Central memory CD4-positive, alpha-beta T cell (primary cell): ENCODE measurements at places on chromosomes 1 and 21.

- DNase-seq, result no peak
These were observed 132.9 kb upstream of the ERG start for GRCh38 chr21:38631206-38631605.

DNA sequence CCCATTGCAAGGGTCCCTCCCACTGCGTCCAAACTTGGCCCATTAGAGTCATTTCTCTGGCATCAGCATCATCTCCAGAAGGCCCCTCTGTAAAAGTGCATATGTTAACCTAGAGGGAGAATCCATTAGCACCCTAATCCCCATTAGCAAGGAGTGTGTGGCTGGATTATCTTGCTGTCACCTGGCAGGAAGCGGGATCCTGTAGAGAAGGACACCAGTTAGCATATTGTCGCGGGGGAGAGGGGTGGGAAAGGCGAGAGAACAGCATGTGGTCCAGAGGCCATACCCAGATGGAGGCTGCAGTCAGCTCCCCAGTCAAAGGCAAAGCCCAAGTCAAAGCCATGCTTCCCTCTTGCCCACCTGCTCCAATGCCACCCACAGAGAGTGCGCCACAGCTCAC, 64.0 kb downstream of the OLIG1 start:
- DNase-seq, result no peak

DNA sequence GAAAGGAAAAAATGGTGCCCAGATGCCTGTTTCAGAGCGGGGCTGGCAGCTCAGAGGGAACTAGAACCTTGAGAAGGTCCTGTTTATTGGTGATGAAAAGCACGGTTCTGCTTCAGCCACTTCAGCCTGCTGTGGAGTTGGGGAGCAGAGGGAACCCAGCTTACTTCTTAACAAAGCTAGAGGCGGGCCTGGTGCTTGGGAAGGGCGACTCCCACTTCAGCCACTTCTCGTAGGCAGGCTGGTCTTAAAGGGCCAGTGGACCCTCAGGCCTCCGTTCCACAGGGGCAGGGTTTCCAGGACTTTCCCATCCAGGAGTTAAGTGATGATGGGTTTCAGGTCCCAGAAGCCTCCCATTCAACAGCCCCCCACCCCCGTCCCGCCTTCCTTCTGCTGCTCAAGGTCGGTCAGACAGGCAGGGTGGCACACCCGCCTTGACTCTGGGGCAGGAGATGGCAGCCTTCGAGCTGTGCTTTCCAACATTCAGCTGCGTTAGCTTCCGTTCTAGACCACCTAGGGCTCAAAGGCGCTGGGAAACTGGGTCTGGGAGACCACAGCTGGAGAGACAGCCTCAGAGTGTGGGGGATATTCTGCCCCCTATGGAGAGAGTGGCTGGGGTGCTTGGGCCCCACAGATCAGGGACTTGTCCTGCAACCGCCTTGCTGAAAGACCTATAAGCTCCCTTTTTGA, 3.4 kb downstream of the RUNX3 start:
- no peak for DNase-seq

GRCh38 chr1:5739561-5740078, 252.6 kb downstream of the NPHP4 start:
- no peak for DNase-seq

DNA sequence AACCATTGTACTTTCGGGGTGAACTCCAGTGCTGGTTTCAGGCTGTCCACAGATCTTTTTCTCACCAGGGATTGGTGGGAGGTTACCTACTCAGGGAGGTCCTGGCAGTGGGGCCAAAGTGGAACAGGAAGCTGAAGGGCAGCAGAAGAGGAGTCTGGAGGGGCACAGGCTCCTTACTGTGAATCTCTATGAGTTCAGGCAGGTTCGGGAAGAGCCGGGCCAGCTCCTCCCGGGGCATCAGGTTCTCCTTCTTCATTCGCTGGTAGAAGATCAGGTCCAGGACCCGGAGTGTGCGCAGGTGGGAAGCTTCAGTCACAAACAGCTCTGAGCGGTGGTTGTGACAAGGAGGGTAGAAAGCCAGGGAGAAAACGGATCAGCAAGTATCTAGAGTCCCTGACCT, 26.7 kb downstream of the LRRC71 start:
- DNase-seq, result no peak

GRCh38 chr1:31639543-31639942, 5.1 kb downstream of the PEF1 start:
- no peak for DNase-seq

GRCh38 chr1:179823693-179824092, 53.9 kb downstream of the TOR1AIP2 start:
- DNase-seq, result no peak

- no peak for DNase-seq
These were observed 8.7 kb downstream of the TAL1 start for GRCh38 chr1:47223174-47223920.
